Stimulated activated CD4-positive, alpha-beta T cell treated with anti-CD3 and anti-CD28 coated beads, Interleukin-4, amount 100 ng/mL, for 48 hours (primary cell): ENCODE measurements at places on chromosomes 3 and 15.

DNA sequence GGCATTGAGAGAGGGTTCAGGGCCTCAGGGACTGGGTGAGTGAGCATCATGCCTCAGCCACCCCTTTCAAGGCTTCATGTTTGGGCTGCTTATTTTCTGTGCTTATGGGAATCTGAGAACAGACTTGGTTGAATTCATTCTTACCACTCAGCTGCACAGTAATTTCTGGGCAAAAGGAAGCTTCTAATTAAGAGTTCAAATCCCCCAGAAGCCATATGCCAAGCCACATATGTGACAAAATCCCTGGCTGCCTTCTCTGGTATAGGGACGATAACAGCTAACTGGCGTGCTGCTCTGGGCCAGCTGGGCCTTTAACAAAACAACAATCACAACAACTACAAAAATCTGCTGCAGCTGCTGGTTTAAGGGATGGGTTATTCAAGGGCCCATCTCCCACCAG is 181.0 kb upstream of the ANKRD28 start:
- DNase-seq, result no peak

- no peak for DNase-seq
Observed at GRCh38 chr3:79329154-79329553, 438.6 kb downstream of the ROBO1 start.

- no peak for DNase-seq
Observed at GRCh38 chr3:195774917-195775316, 36.8 kb downstream of the MUC4 start.

- no peak for DNase-seq
Observed at GRCh38 chr15:70538278-70538677, 225.1 kb downstream of the UACA start.

- no peak for DNase-seq
Observed at GRCh38 chr3:177591379-177591778, 394.1 kb upstream of the TBL1XR1 start.

- no peak for DNase-seq
Observed at GRCh38 chr15:49082960-49083359, 36.7 kb upstream of the SECISBP2L start.

DNA sequence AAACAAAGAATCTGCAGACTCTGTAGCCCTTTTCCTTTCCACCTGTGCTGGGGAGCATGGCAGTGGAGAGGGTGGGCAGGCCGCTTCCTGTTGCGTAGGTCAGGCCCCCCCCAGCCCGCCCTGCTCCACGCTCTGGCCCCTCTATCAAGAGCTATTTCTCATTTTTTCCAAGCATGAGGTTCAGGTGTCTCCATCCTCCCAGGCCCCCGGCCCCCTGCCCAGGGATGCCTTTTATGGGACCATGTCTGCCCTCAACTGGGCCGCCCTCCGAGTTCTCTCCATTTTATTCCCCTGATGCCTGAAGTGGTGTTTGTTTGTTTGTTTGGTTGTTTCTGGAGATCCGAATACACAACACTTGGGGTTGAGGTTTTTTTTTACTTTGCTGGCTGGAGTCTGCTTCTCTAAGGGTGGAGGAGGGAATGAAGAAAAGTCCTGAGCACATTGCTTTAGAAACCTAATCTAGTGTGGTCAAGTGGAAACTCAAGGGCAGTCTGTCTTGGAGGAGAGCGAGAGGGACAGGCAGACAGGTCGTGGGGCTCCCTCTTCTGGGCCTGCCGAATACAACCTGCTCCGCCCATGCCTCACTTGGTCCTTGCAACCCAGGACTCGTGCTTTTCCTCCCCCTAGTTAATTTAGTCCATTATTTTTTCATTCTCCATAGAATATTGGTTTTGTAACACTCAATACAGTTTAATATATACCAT is 176.5 kb upstream of the LYSMD4 start:
- DNase-seq, result no peak

DNA sequence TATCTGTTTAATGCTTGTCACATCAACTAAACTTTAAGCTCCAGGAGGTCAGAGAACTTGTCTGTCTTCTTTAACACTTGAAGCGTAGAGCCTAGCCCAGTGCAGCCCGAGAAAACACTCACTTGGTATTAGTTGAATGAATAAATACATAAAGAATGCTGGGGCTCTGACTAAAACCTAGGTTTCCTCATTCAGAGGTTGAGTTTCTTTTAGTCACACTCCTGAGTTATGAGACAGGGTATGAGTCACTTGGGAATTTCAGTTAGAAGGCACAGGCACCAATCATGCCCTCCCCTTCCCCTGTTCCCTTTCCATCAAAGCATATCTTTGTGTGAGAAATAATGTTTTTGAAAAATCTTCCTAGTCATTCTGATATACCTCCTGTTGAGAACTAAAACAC is 589.8 kb upstream of the DPPA4 start:
- no peak for DNase-seq

- no peak for DNase-seq
Observed at GRCh38 chr3:183584246-183584913, 28.9 kb upstream of the KLHL6 start.

DNA sequence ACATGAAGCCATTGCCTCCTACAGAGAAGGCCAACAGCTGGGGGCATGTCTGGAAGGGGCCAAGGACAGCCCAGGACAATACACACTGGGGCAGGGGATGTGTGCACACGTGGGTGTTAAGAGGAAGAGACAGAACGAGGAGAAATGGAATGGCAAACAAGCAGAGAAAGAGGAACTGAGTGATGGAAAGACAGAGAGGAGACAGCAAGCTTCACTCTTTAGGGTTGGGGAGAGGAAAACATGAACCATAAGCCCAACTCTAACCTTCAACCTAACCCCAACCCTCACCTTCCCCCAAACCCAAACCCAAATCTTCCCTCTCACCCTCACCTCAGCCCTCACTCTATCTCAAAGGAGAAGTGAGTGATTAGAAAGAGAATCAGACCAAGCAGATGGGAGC is 11.9 kb upstream of the PARL start:
- DNase-seq, result no peak

- no peak for DNase-seq
Observed at GRCh38 chr3:169591983-169592644, 71.4 kb downstream of the MECOM start.

DNA sequence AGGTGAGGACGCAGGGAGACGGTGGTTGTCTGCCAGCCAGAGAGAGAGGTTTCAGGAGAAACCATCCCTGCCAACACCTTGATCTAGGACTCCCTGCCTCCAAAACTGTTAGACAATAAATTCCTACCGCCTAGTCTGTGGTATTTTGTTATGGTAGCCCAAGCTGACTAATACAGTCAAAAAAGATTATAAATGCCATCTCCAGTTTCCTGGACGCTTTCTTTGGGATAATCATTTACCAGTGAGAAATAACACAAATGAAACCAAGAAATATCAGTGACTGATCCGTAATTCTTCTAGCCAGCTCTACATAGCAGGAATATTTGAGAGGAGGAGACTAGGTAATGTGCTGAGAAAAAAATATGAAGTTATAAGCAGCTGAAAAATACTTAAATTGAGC is 707.8 kb upstream of the LMCD1 start:
- no peak for DNase-seq

GRCh38 chr15:101676921-101677329 is 24.7 kb upstream of the TM2D3 start:
- no peak for DNase-seq

DNA sequence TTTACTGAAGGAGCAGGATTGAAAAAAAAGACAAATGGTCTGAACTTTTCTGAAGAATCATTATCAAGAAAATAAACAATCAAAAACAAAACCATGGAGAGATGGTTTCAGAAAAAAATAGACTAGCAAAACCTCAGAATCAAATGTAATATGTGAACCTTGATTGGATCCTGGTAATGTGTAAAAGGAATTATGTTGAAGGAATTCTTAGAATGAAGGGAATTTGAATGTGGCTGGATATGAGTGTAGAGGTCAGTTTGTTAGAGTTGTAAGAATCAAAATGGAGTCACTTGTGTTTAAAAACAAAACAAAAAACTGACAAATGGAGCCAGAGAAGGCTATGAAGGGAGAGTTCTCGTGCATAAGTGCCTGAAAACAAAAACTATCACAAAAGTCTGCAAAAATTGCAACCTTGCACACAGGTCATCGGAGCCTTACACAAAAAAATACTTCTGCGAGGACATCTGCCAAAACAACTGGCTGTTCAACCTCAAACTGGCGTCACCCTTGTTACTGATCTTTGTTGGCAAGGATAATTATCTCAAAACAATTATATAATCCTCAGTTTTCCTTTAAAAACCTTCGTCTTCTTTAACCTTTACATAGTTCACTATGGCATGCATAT is 19.1 kb upstream of the ATP13A3 start:
- DNase-seq, result no peak

GRCh38 chr3:168511428-168512014 is 415.8 kb upstream of the GOLIM4 start:
- DNase-seq, result no peak
